ENCODE measurements at places on chromosomes 12 and 14.

GRCh38 chr12:105071981-105072380, 12.3 kb downstream of the ALDH1L2 start:
- no peak for DNase-seq

GRCh38 chr14:41222581-41222980, 384.1 kb upstream of the LRFN5 start:
- DNase-seq, result no peak

DNA sequence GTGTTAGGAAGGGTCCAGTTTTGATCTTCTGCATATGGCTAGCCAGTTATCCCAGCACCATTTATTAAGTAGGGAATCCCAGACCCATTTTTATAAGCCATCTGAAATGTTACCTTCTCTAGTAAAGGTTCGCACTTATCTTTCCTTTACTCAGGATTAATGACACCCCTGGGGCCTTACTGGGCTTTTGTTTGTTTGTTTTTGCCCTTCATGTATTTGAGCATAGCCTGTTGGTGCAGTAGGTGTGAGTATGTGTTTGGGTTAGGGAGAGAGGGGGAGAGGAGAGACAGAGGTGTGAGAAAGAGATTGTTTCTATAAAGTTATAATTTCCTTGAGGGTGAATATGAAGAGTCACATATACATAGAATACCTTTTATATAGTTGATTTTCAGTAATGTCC, 96.9 kb downstream of the AKAP6 start:
- DNase-seq, result no peak

DNA sequence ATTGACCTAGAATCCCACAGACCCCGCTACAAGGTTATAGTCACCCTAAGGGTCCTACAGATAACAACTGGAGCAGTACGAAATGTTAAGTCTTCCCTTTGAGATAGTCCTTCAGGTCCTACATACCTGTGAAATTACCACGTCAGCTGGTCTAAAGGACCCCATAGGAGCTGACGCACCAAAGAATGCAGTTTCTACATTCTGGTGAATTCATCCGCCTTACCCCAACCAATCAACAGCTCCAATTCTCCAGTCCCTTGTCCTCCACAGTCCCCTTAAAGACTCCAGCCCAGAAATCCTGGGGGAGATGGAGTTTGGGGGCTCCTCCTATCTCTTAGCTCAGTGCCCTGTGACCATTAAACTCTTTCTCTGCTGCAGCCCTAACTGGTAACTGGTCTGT, 36.2 kb upstream of the PRMT8 start:
- no peak for DNase-seq

- DNase-seq, result peak; percentile 3
Measured at GRCh38 chr12:94458877-94459727, 565 bp downstream of the CEP83 start.

DNA sequence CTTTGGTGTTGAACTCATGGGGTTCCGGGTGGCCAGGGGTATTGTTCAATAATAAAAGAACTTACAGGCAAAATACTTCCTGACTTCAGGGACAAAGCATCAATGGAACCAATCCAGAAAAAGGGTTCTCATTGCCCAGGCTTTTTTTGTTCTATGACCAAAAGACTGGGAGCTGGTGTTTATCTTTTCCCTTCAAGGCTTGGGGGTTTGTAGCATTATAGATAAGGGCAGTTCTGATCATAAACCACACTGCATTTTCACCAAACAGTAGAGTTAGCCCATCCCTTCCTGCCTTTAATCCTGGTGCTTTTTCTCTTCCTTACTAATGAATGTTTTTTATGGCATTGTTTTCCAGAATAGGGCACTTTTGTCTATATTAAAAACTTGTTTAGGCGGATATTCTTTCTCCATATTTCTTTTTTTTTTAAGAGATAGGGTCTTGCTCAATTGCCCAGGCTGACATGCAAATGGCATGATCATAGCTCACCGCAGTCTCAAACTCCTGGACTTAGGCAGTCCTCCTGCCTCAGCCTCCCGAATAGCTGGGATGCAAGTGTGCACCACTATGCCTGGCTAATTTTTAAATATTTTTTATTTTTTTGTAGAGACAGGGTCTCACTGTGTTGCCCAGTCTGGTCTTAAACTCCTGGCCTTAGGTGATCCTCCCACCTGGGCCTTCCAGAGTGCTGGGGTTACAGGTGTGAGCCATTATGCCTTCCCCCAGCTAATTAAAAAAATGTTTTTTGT, 9.7 kb downstream of the FUT8 start:
- no peak for DNase-seq

GRCh38 chr14:80787876-80788275, 153.7 kb downstream of the CEP128 start:
- DNase-seq, result no peak

GRCh38 chr14:75553157-75553556, 25.3 kb upstream of the FLVCR2 start:
- no peak for DNase-seq

DNA sequence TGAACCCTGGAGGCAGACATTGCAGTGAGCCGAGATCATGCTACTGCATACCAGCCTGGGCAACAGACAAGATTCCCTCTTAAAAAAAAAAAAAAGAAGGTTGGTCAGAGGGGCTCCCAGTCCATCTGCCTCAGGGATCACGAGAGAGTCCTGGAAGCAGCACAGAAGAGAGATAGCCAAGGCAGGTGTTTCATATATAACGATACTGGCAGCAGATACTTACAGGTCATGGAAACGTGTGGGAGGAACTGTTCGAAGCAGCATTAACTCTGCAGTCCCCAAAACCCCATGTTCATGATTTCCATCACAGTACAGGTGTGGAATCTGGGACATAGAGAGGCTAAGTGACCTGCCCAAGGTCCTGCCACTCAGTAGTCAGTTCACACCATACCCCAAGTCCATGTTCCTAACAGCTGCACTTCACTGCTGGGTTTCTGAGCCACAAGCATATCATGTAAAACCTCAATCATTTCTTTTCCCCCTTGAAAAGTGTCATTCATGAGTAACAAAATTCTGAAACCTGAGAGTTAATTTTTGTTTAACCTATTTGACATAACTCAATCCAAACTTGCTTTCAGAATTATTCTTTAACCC, 16.7 kb downstream of the CDK2AP1 start:
- DNase-seq, result no peak

GRCh38 chr14:50303744-50304471, 8.1 kb downstream of the L2HGDH start:
- DNase-seq, result no peak

DNA sequence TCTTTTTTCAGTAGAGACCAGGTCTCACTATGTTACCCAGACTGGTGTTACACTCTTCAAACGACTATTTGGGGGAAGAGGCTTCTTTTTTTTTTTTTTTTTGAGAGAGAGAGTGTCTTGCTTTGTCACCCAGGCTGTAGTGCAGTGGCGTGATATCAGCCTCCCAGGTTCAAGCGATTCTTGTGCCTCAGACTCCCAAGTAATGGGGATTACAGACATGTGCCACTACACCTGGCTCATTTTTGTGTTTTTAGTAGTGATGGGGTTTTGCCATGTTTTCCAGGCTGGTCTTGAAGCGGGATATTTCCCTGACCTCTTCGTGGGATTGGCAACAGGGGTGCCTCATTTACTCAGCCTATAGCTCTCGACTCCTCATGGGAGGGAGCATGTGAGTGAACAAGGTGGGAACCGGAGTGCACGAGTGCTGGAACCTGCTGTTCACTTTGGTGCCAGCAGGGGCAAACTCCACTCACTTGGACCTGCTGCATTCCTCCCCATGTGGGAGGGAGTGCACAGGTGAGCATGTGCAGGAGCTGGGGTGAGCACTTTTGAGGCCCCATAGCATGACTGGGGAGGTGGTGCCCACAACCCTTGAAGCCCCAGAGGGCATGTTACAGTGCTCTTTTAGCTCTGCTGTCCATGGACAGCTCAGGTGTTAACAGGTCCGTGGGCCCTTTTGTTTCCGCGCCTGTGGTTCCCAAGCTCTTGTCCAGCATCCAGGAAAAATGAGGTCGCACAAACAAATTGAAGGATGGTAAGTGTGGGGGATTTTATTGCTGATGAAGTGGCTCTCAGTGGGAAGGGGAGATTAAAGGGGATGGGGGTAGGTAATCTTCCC, 79.1 kb upstream of the HECTD1 start:
- DNase-seq, result peak; percentile 47

DNA sequence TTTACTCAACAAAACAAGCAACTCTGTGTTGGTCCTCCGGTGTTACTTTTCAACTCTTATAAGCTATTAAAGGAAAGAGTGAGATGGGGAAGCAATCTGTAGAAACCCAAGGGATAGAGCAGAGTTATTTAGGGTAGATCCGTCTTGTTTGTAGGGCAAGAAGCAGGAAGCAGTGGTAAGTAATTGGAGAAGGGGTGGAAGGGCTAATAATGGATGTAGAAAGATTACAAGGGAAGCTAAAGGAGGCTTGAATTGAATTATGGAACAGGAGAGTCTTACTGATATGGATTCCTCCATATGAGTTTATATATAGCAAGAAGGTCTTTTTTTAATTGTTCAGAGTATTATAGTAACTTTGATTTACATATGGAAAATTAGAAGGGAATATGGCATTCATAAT, 72.7 kb downstream of the MNAT1 start:
- DNase-seq, result no peak

DNA sequence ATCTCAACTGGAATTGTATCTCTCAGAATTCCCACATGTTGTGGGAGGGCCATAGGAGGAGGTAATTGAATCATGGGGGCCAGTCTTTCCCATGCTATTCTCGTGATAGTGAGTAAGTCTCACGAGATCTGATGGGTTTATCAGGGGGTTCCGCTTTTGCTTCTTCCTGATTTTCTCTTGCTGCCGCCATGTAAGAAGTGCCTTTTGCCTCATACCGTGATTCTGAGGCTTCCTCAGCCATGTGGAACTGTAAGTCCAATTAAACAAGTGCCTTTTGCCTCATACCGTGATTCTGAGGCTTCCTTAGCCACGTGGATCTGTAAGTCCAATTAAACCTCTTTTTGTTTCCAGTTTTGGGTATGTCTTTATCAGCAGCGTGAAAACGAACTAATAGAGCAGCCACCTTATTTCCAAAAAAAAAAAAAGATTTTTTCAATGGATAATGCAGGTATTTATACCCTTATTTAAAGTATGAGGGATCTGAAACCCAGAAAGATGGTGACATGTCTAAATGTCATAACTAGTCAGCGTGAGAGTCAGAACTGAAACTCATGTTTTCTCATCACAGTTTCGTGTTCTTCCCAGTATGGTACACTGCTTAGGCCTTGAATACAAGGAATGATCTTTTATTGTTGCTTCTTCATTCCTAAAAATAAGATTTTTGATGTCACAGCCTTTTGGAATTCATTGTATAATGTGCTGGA, 89.6 kb downstream of the ERC1 start:
- no peak for DNase-seq

GRCh38 chr12:39912211-39912980, 193.5 kb downstream of the SLC2A13 start:
- no peak for DNase-seq

- no peak for DNase-seq
Measured at GRCh38 chr12:108966378-108967151, 54.3 kb downstream of the SVOP start.

DNA sequence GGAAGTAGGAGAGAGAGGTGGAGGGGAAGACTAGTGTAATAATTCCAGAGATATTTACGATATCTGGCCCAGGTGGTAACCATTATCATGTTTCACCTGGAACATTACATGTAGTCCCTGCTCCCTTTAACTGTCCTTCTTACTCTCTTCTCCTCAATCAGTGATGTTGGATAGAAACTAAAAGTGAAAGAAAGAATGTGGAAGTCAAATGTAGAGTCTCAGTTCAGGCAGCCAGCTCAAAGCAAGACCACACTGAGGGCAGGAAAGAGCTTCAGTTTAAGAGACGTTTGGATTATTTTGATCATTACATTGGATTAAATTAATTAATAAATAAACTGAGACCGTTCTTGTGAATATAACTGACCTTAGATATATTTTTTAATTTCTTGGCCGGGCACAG, 594.4 kb downstream of the FLRT2 start:
- no peak for DNase-seq

- no peak for DNase-seq
Measured at GRCh38 chr12:118361092-118361404, 11.7 kb downstream of the TAOK3 start.

DNA sequence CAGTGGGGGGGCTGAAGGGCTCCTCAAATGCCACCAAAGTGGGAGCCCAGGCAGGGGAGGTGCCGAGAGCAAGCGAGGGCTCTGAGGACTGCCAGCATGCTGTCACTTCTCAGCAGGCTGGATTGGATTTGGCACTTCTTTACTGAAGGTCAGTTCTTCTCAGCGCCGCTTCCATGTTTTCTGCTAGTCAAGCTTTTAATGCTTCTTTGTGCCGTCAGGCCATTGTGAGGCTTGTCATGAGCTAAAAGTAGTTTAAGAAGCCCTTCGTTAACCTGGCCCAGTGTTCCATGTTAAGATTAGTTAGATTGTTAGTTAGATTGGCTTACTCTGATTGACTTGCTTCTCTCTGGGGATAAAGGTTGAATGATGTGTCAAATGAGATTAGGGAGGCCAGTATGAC, 13.4 kb downstream of the GABARAPL1 start:
- no peak for DNase-seq
